ENCODE measurements at places on chromosomes 5 and 9.

- no peak for DNase-seq
Observed at GRCh38 chr9:32486839-32487562, 39.0 kb downstream of the RIGI start.

GRCh38 chr9:87461256-87461655 lies 36.4 kb upstream of the DAPK1 start:
- DNase-seq, result no peak

GRCh38 chr9:127360250-127360649 lies 36.7 kb upstream of the SLC2A8 start:
- no peak for DNase-seq

DNA sequence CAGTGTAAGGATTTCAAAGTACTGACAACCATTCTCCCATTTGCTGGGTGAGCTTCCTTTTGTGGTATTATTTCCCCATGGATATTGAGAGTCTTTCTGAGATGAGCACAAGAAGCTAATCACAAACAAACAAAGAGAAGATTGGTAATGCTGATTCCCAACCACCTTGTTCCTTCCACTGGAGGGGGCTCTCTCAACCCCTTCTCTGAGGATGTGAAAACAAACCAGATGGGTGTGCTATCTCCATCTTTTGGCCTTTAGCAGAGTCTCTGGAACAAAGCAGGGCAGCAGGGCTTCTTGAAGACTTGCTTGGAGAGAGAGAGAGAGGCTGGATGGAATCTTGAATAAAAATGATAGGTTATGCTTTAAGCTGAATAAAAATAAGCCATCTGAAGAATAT lies 576.7 kb upstream of the ZNF462 start:
- no peak for DNase-seq

- DNase-seq, result no peak
Observed at GRCh38 chr9:120755044-120755443, 38.2 kb downstream of the FBXW2 start.

- no peak for DNase-seq
Observed at GRCh38 chr9:90099262-90099963, 494.6 kb downstream of the GADD45G start.

- no peak for DNase-seq
Observed at GRCh38 chr5:146006470-146007190, 70.3 kb downstream of the SH3RF2 start.
